Heart right ventricle (tissue), 16 donors: ENCODE measurements at places on chromosomes 3 and 15. TPM values are rescaled to one million over a fixed set of nuclear protein-coding genes. Genes with fewer than 3 reads are reported as not detected.
A peak's percentile ranks its signal among the peaks of the same experiment; 100 is the strongest.

GRCh38 chr3:159760046-159760445 lies 228.6 kb upstream of the IL12A start:
- DNase-seq: no peak

GRCh38 chr3:169394316-169394715 lies 269.2 kb downstream of the MECOM start:
- DNase-seq: no peak

- no peak for DNase-seq
These were observed 14.8 kb upstream of the PLSCR4 start for GRCh38 chr3:146265720-146266119.

DNA sequence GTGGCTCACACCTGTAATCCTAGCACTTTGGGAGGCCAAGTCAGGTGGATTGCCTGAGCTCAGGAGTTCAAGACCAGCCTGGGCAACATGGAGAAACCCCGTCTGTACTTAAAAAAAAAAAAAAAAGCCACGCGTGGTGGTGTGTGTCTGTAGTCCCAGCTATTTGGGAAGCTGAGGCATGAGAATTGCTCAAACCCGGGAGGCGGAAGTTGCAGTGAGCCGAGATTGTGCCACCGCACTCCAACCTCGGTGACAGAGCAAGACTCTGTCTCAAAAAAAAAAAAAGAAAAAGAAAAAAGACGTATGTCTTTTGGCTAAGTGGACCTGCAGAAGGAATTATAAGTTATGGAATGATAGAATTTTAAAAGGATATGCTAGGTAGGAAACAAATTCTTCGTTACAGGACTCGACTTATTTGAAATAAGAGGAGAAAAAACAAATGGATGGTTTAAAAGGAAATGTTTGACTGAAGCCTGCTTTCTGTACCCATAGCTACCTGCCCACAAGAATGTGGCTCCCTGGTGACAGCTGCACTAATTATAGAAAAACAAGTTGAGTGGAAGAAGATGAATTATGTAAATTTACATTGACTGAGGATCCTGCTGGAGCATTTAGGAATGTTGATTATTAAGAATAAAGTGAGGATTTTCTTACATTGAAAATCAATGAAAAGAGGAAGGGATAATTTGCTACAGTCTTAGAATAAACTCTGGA lies 36.0 kb upstream of the SKIL start:
- no peak for DNase-seq

- peak; percentile 72 for DNase-seq
These were observed 23.6 kb downstream of the NR2F2 start for GRCh38 chr15:96353930-96354730.

DNA sequence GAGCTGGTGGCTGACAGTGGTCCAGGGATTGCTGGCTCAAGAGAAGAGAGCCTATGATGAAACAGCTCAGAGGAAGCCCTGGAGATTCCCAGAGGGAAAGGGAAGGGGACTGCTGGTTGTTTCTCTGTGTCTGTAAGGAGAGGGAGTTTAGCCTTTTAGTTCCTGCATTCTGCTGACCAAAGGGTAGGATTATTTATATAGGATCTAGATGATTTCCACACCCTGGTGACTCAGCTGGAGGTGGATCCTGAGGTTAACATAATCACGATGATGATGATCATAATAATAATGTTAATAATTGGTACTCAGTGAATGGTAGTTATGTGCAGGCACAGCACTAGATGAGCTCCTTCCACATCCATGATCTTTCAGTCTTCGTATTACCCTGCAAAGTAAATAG lies 144.9 kb downstream of the EPHB1 start:
- DNase-seq: no peak

DNA sequence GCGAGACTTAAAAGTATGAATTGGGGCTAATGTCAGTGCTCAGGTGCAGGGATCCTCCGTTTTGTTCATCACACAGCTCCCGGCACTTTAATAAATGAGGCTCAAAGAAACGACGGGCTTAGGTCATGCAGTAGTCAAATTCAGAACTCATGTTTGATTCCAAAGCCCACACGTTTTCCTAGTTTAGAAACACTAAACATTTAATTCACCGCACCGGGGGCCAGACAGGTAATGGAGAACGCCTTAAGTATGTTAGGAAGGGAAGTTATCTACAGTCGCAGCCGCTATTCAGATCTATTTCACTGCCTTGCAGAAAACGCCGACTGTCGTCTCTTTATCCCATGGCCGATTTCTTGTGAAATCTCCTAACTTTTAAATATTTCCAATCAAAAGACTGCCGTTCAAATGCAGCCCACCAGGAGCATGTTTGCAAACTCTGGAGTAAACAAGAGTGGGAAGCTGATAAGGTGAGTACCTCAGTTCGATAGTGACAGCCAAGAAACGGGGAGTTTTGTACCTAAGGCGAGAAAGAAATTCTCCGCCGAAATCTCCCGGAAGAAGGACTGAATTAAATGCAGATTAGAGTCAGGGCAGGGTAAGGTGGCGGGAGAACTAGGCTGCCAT lies 569 bp downstream of the HIGD2B start:
- no peak for DNase-seq

The IGF2BP2 gene
- 9.4 TPM for polyA plus RNA-seq

The LRRIQ4 gene
- not detected for polyA plus RNA-seq
